ENCODE measurements at places on chromosomes 7 and 10.
A peak's percentile ranks its signal among the peaks of the same experiment; 100 is the strongest.

GRCh38 chr10:102413053-102413705 lies 5.4 kb downstream of the PSD start:
- DNase-seq = no peak

- peak; percentile 23 for DNase-seq
Observed at GRCh38 chr7:28130277-28130676, 50.3 kb downstream of the JAZF1 start.

- DNase-seq = no peak
Observed at GRCh38 chr7:8433477-8434289, at the start of gene NXPH1. TSS of gene NXPH1 (plus strand) at chr7:8433609.

DNA sequence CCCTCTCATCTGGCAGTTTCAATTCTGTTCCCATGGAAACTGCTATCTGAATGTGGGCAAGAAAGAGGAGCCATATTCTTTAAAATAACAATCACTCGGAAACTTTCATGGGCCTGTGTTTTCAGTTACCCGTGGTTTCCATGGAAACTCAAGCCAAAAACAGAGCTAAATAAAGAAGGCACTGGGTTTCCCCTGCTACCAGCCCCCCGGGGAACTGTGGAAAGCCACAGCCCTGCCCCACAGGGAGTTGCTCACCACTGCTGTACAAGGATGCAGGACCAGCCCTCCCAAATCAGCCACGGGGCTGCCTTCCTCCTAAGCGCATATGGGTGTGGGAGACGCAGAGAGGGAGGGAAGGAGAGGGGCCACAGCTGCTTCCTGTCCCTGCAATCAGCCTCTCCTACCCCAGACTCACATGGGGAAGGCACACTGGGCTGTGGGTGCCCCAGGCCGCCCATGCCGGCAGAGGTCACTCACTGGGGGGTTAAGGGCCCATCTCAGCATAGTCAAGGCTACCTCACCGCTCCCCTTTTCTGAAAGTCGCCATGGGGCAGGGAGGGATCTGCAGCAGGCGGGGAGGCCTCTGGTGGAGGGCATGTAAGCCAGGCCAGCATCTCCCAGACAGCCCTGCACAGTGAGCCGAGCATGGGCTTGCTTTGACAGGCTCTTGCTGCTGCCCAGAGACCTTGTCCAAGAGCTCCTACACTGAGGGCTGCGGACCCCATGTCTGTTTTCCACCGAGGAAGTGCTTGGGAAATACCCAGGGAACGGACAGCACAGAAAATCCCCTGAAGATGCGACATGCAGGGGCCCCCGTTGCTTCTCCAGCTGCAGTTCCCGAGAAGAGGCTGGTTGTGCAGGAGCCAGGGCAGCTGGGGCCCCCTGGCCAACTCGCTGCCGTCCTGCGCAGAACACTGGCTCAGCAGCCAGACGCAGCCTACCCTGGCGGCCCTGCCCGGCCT lies 157.3 kb upstream of the PPP2R2D start:
- no peak for DNase-seq

GRCh38 chr10:48976196-48976595 lies 36.6 kb upstream of the LRRC18 start:
- no peak for DNase-seq

GRCh38 chr10:7412237-7412927 lies 1.5 kb upstream of the SFMBT2 start:
- DNase-seq = no peak

- DNase-seq = no peak
Observed at GRCh38 chr7:20440472-20441105, 109.9 kb downstream of the ITGB8 start.

- DNase-seq = no peak
Observed at GRCh38 chr7:44884621-44885393, 523 bp downstream of the PURB start.

DNA sequence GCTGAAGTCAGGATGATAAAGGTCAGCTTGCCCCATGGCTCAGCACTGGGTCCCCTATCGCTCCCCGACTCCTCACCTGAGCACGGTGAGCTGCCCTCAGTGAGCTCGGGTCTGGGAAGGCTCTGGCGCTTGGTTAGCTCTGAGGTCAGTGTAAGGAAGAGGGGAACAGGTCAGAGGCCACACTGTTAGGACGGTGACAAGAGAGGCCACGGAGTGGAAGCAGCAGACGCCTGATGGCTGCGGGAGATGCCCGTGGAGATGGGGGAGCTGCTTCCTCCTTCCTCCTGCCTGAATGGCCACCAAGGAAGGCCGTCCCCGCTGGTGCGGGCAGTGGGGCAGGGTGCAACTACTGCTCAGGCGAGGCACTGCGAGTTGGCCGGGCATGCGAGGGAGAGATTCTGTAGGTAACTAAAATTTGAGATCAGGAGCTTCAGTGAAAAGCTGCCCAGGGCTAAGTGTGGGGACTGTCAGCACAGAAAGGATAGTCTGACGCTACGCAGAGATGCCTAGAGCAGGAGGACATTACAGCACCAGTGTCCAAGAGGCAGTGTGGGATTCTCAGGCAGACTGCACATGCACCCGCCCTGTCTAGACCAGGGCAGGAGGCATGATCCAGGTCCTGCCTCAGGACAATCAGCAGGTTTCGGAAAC lies 231.3 kb upstream of the GRB10 start:
- DNase-seq = no peak

DNA sequence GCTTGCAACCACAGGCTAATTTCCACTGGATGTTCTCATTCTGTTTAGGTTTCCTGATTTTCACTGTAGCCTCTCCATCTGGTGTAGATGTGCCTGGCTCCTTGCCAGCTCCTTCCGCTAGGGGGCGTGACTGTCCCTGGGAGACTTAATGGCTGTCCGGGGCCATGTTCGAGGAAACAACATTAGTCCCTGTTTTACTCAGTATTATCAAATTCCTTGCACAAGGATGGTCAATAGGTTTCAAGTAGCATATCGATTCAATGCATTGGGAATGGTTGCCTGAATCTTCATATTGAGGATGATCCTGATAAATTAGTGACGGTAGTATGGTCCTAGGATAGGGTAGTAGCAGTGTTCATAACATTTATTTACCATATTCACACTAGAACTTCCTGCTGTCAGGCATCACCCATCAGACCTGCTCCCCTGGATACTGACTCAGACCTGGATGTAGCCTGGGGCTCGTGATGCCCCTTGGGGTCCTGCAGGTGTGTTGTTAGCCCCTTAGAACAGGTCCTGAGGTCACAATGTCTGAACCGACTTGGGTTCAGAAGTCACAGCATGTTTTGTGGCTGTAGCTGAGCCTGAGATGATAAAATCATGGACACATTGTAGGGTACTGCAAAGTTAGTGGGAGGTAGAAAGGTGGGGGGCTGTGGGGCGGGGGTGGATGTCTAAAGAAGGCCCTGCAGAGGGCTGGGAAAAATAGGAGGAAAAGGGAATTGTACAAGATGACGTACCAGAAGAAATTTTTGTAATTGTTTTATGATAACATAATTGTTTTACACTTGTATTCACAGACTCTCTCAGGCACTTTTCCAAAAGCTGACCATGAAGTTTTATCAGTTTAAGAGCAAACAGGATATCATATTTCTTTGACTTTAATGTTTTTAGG lies 8.9 kb upstream of the EXOC6 start:
- DNase-seq = no peak

- peak; percentile 50 for DNase-seq
Observed at GRCh38 chr7:155213955-155214740, 83.5 kb upstream of the INSIG1 start.

GRCh38 chr10:99870123-99870730 lies 87.8 kb downstream of the ABCC2 start:
- DNase-seq = no peak

DNA sequence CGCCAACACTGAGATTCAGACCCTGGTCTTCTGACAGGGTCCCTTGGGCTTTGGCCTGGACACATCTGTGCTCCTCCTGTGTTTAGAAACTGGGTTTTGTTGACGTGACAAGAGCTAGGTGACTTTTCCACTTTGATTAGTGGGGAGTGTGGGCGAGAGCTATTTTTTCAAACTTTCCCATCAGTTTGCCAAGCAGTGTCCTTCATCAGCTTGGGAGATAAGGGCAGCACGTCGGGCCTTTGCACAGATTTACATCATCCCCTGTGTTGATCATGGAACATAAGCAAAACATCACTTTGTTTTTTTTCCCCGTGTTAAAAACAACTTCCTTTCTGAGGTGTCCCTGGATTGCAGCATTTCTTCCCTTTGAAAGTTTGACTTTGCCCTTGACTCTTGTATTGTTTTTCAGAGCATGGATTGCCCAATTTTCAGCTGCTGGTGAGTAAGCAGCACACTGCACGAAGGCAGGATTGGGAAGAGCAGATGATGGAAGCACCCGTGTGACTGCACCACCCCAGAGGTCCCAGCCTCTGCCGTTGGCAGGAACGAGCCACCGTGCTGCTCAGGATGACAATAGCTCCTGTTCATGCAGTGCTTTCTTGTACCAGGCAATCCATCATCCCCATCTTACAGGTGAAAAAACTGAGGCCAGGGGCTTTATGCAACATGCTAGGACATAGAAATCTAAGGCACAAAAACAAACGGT lies 6.4 kb upstream of the IGFBP1 start:
- DNase-seq = peak; percentile 9

- DNase-seq = no peak
Observed at GRCh38 chr10:47300429-47300931, 483 bp downstream of the GDF10 start.

DNA sequence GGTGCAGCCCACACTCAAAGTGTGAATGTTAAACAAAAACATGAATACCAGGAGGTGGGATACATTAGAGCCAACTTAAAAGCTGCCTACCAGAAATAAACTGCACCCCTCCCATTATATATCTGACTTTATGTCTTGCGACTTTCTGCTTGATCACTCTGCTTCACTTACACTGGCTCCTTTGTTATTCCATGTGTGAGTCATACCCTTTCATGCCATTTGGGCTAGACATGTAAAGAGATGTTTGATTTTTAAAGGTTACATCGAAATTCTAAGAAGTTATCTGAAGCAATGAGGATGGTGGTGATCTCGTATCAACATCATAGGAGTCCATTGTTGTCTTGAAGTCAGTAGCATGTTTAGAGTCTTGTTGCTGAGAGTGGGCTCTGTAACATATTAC lies 31.6 kb upstream of the ETV1 start:
- DNase-seq = peak; percentile 47

DNA sequence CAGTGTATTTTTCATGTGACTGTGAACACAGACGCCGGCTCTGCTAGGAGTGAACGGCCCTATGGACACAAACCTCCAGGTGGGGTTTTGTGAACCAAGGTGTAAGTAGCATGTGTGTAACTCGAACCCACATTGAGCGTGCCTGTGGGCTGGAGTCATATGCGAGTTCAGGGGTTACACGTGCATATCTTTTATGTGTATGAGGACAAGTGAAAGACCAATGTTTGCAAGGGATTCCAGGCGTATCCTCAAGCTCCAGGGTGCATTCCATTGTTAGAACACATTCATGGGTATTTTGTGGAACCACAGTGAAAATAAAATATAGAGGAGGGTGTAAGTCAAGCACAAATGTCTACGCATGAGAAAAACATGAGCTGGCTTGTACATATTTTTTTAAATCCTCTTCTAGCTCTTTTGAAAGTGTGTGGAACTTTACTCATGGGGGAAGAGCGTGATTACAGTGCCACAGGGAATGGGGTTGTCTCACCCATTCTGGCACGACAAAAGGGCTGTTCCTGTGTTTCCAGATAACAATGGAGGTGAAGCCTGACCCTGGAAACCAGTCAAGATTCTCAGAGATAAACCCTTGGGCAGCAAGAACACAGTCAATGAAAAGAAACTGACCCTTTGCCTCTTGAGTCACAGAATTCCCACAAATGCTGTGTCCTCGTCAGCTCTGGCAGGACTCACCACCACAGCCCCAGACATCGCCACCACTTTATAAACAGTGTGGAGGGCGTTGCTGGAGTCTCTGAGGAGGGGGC lies 37.0 kb upstream of the GOT1 start:
- no peak for DNase-seq

DNA sequence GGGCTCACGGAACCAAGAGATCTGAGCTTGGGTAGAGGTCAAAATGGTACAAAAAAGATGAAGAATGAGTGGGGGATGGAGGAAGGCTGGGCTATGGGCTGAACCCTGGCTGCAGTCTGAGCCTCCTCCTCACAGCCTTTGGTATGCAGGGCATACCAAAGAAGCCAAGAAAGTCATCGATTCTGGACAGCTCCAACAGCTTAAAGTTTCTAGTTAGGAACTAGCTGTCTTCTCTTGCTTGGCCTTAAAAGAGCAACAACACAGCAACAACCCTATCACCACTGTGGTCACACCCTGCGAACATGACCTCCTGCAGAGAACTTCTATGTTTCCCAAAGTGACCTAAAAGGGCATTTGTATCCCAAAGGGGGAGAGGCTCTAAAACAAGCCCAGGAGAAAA lies 126.1 kb upstream of the EFCAB10 start:
- no peak for DNase-seq

GRCh38 chr7:85535974-85536729 lies 349.3 kb upstream of the SEMA3D start:
- DNase-seq = no peak

GRCh38 chr10:5234106-5234860 lies 37.6 kb downstream of the AKR1C4 start:
- DNase-seq = no peak

DNA sequence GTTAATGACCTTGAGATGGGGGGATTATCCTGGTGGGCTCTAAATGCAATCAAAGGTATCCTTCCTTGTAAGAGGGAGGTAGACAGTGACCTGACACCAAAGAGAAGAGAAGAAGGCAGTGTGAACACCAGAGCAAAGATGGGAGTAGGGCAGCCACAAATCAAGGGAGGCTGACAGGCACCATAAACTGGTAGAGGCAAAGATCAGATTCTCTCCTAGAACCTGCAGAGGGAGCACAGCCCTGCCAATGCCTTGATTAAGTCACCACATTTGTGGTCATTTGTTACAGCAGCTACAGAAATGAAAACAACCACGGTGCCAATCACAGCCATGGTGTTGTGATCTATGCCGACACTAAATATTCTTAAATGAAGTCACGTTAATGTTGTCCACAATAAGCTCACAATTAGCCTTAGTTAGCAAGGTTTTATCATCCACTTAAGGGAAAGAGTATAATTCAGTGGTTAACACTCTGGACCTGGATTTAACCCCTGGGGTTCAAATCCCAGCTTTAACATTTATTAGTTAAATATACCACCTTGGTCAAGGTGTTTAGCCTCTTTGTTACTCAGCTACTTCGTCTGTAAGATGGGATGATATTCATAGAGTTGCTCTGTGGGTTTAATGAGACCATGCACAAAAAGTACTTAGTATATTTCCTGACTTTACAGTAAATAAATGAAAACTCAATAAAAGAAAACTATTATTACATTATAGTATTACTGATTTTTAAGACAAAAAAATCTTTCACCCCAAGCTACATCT lies 70.8 kb downstream of the SGMS1 start:
- peak; percentile 32 for DNase-seq

DNA sequence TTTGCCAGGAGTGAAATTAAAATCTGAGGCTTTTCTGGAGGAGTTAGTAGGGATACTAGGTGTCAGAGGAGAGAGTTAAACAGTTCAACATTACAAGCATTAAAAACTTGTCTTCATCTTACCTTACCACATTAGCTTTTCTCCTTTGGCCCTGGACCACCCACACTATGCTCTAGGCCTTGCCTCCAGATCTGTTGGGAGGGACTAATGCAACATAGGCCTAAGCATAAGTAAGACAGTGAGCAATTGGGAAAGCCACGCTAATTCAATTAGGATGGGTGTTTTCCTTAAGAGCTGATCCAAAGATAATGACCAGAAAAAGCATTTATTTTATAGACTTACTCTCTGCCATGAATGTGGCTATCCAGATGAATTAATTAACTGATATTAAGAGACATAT lies 158.9 kb downstream of the ELMO1 start:
- no peak for DNase-seq
